T-cell (primary cell): ENCODE measurements at places on chromosomes 4 and X.

- H3K27me3 ChIP-seq: no peaks in the 10 kb centered on the region
- no peaks in the 10 kb centered on the region for H3K36me3 ChIP-seq
- H3K4me3 ChIP-seq: no peak overlapping the region
- no peak for DNase-seq
- no peak overlapping the region for H3K27ac ChIP-seq
- H3K4me1 ChIP-seq: no peaks in the 10 kb centered on the region
Observed at GRCh38 chr4:36010397-36010929, 233.9 kb downstream of the ARAP2 start.

- no peaks in the 10 kb centered on the region for H3K27me3 ChIP-seq
- peaks cover 18% of the 10 kb centered on the region for H3K4me1 ChIP-seq
- DNase-seq: no peak
- H3K4me3 ChIP-seq: no peak overlapping the region
Observed at GRCh38 chrX:153764786-153765137, 713 bp downstream of the PLXNB3 start.

GRCh38 chr4:1991087-1991486, 17.7 kb downstream of the NELFA start:
- no peaks in the 10 kb centered on the region for H3K27me3 ChIP-seq
- DNase-seq: no peak
- peaks cover 2% of the 10 kb centered on the region for H3K4me1 ChIP-seq
- peaks cover 48% of the 10 kb centered on the region for H3K36me3 ChIP-seq
- no peak overlapping the region for H3K27ac ChIP-seq

DNA sequence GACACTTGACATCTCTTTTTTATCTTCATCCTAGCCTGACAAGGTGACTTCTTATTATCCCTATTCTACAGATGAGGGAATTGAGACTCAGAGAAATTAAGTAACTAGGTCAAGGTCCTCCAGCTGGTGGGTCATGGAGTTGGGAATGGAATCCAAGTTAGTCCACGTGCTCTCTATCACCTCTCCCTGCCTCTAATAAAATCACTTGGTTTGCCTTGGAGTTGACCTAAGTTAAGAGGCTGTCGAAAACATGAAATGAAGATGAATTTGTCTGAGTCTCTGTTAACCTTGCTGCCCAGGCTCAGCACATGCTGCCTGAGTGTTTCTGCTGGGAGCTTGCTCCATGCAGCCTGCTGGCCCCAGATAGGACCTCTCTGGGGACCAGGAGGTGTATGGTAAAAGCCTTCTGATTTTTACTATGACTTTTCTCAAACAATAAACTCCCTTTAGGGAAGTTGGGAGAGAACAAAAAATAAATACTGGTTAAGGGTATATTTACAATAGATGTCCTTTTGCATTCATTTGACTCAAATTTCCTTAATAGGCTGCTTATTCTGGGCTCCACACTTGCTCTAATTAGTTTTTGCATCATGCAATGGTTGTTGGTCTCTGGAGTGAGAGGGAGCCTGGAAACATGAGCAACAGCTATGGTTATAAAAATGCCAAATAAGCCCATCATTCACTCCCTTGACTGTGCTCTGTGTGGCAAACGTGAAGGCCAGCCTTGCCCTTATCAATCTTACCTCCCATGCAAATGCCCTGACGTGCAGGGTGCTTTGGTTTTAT, 61.6 kb upstream of the DHX15 start:
- no peak for DNase-seq
- no peak overlapping the region for H3K4me3 ChIP-seq
- no peaks in the 10 kb centered on the region for H3K27me3 ChIP-seq
- no peak overlapping the region for H3K27ac ChIP-seq
- no peaks in the 10 kb centered on the region for H3K36me3 ChIP-seq

DNA sequence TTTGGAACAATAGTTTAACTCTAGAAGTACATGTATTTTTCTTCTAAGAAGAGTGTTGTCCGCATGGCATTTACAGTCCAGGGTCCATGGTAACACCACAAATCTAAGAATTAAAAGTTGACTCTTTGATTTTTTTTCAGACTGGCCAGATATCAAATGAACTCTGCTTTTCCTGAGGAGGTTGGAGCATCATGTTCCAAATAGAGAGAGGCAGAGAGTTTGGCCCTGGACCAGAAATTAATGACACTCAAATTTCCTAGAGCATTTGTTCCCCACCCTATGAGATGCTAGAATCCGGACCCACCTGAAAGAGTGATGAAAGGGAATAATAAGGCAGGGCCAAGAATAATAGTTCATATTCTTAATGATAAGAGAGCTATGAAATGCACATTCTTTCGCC, 47.0 kb upstream of the NAP1L5 start:
- H3K36me3 ChIP-seq: peaks cover 11% of the 10 kb centered on the region
- DNase-seq: no peak
- no peak overlapping the region for H3K27ac ChIP-seq
- no peak overlapping the region for H3K4me3 ChIP-seq
- no peaks in the 10 kb centered on the region for H3K4me1 ChIP-seq

GRCh38 chr4:157808796-157809383, 363.9 kb downstream of the GASK1B start:
- no peaks in the 10 kb centered on the region for H3K4me1 ChIP-seq
- no peak for DNase-seq
- H3K27me3 ChIP-seq: no peaks in the 10 kb centered on the region

- no peaks in the 10 kb centered on the region for H3K27me3 ChIP-seq
- no peaks in the 10 kb centered on the region for H3K36me3 ChIP-seq
- H3K4me1 ChIP-seq: no peaks in the 10 kb centered on the region
- no peak overlapping the region for H3K4me3 ChIP-seq
Observed at GRCh38 chr4:32931475-32931874, 2211.3 kb downstream of the PCDH7 start.
